ENCODE measurements at places on chromosomes 16 and 17.

DNA sequence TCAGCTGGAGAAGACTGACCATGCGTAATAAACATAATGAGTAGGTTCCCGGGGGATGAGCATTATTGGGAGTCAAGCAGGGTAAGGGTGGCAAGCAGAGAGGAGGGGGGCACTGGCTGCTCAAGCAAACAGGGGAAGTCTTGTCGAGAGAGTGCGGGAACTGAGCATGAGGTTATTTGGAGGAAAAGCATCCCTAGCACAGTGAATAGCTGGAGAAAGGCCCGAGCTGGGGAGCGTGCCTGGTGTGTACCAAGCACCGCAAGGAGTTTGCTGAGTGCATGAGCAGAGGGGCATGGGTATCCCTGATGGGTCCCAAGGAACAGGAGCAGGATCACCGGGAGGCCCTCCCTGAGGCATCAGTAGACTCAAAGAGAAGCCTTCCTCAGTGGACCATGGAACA is 17.2 kb downstream of the CYTH1 start:
- DNase-seq: no peak

GRCh38 chr16:90035902-90036301 is 16.6 kb upstream of the DBNDD1 start:
- peak; percentile 29 for DNase-seq

GRCh38 chr16:12513076-12513790 is 290.5 kb downstream of the CPPED1 start:
- no peak for DNase-seq

DNA sequence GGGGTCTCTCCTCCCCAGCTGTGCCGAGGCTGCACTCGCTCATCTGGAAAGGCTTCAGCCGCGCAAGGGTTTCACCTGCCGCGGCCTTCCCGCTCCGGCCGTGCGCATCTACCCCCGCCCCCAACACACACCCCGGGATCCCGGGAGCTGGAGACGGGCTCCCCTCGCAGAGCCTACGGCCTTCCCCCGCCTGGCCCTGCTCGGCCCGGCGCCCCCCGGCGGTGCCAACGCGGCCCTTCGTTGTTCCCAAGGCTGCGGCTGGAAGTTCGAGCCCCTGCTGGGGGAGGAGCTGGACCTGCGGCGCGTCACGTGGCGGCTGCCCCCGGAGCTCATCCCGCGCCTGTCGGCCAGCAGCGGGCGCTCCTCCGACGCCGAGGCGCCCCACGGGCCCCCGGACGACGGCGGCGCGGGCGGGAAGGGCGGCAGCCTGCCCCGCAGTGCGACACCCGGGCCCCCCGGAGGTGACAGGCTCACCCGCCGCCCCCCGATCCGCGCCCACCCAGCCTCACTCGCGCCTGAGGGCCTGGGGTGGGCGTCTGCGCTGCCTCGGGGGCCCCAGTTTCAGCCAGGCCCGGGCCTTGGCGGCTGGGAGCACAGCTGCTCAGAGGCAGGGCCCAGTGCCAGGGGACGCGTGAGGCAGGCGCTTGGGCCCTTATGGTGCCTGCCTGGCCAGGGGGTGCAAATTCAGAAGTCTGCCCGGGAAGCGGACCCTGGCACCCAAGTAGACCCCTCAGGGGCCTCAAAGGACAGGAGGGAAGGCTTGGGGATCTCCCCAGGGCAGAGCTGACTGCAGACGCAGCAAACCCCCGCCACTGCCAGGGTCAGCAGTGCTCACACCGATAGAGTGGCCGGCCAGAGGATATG is 11.2 kb downstream of the GALK1 start:
- peak; percentile 50 for DNase-seq

GRCh38 chr17:46853896-46854444 is 2.6 kb downstream of the WNT9B start:
- DNase-seq: no peak

GRCh38 chr17:81198826-81199481 is 23.8 kb downstream of the CEP131 start:
- no peak for DNase-seq

All from astrocyte of the spinal cord (primary cell).